ENCODE measurements at places on chromosomes 5 and 9.
A peak's percentile ranks its signal among the peaks of the same experiment; 100 is the strongest.

DNA sequence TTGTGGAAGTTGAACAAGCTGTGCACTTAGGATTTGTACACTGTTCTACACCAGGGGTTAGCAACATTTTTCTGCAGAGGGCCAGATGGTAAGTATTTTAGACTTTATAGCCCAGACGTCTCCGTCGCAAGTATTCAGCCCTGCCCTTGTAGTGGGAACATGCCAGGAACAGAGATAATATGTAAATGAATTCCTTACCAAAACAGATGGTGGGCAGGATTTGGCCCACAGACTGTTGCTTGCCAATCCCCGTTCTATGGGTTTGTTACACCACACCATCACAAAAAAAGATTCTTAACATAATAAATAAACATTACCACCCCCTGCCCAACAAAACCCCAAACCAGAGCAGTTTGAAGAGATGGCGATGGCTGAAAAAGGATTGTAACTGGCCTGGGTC, 74.3 kb downstream of the AMBP start:
- no peak for DNase-seq

DNA sequence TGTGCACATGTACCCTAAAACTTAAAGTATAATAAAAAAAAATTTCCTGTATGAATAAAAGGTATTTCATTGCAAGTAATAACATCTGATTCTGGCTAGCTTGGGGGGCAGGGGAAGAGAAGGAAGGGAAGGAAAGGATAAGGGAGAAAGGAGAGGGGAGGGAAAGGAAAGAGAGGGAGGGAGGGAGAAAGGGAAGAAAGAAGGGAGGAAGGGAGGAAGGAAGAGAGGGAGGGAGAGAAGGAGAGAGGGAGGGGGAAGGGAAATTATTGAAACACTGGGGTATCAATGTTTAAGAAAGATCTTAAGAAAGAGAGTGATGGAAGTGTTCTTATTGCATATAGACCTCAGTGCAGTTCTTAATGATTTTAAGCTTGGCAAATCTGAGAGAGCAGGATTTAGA, 129.8 kb upstream of the ZNF366 start:
- no peak for DNase-seq

DNA sequence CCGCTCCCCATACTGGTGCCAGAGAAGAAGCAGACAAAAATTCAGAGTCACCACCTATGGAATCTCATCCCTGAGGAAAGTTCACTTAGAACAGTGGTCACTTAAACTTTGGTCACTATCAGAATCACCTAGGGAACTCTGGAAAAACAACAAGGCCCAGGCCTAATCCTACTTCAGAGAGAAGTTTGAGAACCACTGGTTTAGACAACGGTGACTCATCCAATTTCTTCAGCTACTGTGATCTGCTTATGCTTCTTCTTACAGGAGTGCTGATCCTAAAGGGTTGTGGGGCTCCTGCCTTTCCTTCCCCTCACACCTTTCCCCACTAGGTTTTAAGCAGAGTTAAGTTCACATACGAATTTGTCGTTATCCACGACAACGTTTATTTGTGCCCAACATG, 194.7 kb upstream of the KLF4 start:
- DNase-seq, result no peak

DNA sequence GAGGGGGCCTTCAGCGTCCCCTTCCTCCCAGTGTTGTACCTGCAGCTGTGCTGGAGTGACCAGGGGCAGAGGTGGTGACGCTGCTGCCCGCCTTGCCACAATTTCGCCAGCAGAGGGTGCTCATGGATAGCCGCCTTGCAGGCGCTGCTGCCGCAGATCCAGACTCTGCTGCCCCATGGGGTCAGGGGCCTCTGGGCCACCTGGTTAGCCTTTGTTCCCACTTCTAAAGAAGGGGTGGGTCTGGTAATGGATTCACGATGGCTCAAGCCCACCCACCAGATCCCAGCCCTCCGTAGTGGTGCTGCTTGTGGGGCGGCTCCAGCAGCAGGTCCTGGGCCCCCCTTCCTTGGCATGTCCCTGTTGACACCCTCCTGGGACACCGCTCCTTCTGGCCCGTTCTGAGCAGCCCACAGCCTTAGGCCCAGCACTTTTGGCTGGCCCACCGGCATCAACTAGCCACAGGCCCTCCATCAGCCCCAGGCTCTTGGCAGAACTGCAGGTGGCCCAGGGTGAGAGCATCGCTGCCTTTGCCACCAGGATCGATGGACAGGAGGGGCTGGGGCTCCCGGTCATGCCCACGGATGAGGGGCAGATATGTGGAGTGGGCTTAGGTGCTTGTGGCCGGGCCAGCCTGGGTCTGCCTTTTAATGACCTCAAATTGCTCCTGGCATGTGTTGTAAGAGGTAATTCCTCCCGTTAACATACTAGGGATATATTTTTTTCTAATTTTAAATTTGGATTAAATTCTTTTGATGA, 57.2 kb downstream of the COL5A1 start:
- peak; percentile 74 for DNase-seq

All from trophoblast cell (in vitro differentiated cells and primary cell).